Activated T-cell treated with anti-CD3 and anti-CD28 coated beads for 1 hour (primary cell): ENCODE measurements at places on chromosomes 5 and 9.

DNA sequence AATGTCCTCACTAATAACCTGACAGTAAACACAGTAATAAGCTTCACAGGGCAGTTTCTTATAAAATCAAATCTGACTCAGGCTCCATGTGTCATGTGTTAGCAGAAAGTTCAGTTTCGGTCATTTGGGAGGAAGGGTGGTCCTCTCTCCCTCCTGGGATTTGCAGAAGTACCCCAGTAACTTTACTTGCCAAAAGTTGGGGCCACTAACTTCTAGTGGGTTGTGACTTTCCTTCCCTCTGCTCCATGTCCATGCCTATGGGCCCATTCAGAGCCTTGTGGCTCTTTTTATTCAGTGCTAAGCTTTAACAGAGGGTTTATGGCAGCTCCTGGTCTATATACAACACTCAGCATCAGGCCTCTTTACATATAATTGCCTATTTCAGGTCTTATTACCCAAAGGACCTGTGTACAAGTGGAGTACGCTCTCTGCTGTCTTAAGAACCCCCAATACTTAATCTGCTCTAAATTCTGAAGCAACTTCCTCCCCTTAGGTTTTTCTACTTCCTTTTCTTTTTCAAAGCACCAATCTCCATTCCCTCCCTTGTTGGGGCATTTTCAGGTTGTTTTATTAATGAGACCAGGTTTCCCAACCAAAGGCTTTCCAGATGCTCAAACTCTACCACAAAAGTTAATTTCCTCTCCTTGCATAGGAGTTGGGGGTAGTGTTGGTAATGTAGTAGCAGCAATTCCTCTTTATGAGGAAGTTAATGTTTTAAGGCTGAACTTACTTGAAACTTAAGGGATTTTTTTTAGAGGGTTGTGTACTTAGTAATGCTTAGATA, 107.7 kb downstream of the CCDC192 start:
- DNase-seq: no peak

GRCh38 chr5:122151640-122152039, 22.3 kb downstream of the ZNF474 start:
- DNase-seq: no peak

GRCh38 chr5:98905857-98906688, 22.7 kb downstream of the CHD1 start:
- no peak for DNase-seq

DNA sequence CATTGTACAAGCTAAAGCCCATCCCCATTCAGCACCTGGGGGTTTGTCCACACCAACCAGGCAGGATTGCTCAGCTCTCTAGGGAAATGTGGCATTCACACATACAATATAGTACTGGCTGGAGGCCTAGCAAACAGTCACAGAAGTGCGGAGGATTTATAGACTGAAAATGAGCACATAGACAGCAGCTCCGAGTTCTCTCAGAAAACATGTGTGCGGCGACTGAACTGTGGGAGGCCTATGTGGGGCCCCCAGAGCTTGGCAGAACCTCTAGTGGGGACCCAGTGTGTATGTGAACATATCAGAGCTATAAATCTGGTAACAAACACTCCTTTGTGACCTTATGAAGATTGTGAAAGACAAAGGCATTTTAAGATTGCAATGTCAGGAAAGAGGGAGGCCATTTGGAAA, 431.1 kb downstream of the DTWD2 start:
- DNase-seq: no peak

GRCh38 chr5:4802044-4802443, 338.1 kb upstream of the ADAMTS16 start:
- DNase-seq: no peak

GRCh38 chr5:120405923-120406322, 58.2 kb upstream of the PRR16 start:
- no peak for DNase-seq

GRCh38 chr5:151026679-151027078, 6.3 kb downstream of the GPX3 start:
- DNase-seq: no peak

DNA sequence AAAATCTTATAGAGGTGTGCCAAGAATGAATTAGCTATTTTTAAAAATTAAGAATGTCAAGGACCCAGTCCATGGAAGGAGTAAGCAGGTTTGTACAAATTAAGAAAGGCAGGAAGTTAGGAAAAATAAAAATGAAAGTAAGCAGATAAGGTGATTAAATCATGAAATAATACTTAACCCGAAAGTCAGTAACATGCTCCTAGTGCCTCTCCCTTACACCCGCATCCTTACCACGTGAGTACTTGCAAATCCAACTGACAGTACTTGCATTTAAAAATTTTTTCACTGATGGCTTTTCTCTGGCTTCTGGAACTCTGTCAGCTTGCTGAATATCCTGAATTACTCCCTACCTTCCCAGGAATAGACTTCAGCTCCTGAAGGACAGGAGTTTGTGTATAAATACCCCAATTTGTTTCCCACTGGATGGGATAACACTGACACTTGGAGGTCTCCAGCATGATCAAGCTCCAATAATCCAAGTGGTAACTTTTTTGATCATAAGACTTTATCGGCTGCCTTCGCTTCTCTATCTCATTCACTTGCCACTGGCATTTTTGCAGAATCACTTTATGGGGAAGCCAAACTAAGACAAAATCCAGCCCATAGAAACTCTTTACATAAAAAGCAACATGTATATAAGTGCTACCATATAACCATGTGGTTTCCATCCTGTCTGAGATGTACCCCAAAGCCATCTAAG, 41.6 kb upstream of the RICTOR start:
- DNase-seq: no peak

DNA sequence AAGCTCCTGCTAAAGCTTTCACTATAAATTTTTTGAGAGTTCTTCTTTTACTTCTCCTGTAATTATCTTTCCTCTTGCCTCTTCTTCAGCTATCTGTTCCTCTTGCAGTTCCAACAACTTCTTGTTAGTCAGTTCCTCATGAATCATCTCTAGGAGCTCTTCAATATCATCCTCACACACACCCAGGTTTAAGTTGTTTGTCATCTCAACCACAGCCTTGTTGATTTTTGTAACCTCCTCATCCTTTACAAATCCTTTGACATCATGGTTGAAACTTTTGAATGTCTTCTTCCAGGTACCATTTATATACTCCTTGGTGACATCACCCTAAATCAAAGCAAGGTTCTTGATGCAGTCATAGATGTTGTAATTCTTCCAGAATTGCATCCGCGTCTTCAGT, 106.3 kb upstream of the MAMDC2 start:
- no peak for DNase-seq

DNA sequence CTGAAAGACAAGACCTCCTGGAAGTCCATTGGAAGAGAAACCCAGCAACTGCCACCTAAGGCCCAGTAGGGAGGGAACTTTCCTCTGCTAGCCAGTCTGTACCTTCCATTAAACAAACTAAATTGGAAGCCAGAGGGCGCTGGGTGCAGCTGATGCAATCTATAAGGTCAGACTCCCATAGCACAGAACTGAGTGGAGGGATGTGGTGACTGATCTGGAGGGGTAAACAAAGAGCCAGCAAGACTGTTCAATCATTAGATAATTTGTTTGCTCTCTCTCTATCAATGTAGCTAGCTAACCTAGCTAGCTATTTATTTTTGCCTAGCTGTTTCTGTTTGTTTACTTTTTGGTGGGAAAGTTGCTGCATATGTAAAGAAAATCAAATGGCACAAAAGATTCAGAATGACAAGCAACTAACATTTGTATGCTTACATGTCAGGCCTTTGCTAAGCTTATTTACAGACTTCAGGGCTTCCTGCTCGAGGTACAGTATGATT, 291.8 kb upstream of the DAB2 start:
- DNase-seq: peak; percentile 4
